Pericardium fibroblast (primary cell): ENCODE measurements at places on chromosomes 11 and 22. TPM values are rescaled to one million over a fixed set of nuclear protein-coding genes. Genes with fewer than 3 reads are reported as not detected.

Gene OR8A1
- total RNA-seq: not detected in 2 replicates

Gene TMPRSS5
- not detected in 2 replicates for total RNA-seq

Gene FLRT1
- total RNA-seq: 0.12 and 0.60 TPM in 2 replicates

Gene ARHGAP42
- 2.4 and 5.0 TPM in 2 replicates for total RNA-seq

Gene SSTR3
- total RNA-seq: under 0.01 TPM in 1 of 2 replicates, not detected in the other

Gene OR4C15
- total RNA-seq: not detected in 2 replicates

Gene OVOL1
- not detected in 2 replicates for total RNA-seq
